ENCODE measurements at places on chromosomes 13 and 19.

DNA sequence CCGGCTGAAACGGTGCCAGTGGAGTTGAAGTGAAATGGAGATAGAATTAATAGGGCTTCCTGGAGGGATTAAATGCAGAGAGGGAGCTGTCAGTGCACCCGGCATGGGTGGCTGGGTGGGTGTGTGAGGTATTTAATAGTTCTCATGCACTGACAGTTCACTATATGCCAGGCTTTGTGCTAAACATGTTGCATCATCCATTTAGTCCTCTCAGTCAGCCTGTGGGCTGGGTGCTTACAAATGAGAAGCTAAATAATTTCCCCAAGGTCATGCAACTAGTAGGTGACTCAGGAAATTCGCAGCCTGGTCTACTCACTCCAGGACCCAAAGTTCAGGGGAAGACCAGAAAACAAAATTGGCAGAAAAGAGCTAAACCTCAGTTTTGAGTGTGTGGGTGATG lies 63.5 kb upstream of the SPATA13 start:
- no peak for DNase-seq

GRCh38 chr19:15264061-15264932 lies 32.0 kb upstream of the EPHX3 start:
- no peak for DNase-seq

GRCh38 chr13:40790154-40790616 lies 774 bp downstream of the SLC25A15 start:
- DNase-seq: no peak

DNA sequence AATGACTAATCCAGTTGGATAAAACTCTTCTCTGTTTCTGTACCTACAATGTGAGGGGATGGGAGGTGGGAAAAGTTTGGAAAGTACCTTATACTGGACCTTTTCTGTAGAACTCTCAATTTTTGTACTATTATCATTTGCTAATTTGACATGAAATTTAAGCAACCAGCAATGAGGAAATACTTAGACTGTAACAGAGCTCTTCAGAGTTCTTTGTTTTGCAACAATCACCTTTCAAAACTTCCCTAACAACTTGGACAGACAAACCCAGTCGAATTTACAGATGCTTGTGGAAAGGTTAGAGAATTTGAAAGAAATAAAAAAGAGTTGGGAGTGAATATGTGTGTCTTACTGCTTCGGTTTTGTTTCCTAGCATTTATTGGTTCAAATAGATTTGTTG lies 16.8 kb downstream of the KBTBD7 start:
- no peak for DNase-seq

- DNase-seq: no peak
Measured at GRCh38 chr19:12293777-12294248, 870 bp downstream of the ZNF44 start.

DNA sequence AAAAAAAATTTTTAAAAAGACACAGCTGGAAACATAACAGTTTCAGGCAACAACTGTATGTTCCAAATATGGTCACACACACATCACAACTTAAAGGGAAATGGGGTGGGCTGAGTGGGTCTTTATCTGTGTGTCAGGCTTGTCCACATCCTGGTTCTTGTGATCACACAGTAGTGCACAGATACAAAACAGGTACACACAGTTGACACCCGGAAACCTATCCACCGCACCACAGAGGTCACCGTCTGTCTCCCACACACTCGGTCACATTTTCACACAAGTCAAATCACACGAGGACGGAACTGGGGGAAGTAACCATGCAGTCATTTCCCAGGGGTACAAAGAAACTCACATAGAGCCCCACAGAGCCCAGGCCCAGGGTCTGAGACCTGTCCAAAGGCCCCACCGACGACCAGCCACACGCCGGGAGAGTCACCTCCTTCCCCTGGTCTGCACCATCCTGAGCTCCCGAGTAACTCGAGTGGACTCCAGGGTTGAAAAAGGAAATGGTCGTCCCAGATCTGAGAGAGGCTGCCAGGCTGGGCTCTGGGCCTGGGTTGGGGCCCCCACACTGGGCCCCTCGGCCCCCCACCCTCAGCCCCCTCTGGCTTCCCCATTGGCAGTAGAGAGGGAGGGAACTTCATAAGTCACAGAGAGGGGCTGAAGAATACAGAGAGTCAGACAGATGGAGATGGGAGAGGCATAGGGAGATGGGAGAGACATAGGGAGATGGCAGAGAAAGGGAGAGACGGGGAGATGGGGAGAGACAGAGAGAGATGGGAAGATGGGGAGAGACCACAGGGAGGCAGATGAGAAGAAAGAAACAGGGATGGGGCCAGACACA lies 1.3 kb upstream of the PPAN start:
- DNase-seq: no peak

DNA sequence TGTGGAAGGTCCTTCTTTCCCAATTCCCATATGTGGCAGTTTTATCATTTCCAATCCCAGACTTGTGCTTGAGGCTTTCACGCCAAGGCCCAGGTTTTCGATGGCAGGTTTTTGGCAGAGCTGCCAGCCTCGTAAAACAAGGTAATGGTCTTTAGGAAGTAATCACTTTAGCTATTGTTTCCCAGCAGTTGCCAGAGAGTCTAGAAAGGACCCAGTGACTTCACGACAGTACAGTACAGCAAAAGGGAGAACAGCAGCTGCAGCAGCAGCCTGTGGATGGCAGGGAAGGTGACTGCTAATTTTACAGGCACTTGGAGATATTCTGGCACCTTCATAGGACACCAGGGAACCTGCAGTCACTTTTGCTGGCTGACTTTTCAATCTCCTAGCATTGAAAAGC lies 291.6 kb upstream of the MAB21L1 start:
- peak; percentile 43 for DNase-seq

- no peak for DNase-seq
Measured at GRCh38 chr19:51136851-51137551, 5.1 kb upstream of the SIGLEC7 start.

DNA sequence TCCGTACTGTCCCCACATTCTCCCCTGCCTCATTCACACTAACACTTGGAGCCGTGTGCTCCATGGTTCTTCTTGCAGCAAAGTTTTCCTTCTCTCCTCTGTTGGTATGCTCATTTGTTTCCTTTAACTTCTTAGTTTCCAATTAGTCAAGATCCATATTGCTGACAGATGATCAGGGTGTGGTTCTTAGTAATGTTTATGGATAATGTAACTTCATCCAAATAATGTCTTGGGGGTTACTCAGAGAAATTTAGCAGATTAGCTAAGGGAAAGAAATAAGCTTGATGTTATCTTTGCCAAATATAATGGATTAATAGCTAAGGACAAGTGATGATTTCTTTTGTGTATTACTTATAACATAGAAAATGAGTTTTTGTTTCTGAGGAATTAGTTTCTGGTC lies 174.4 kb downstream of the NUFIP1 start:
- no peak for DNase-seq

- DNase-seq: no peak
Measured at GRCh38 chr13:108361769-108362168, 92.3 kb downstream of the TNFSF13B start.

DNA sequence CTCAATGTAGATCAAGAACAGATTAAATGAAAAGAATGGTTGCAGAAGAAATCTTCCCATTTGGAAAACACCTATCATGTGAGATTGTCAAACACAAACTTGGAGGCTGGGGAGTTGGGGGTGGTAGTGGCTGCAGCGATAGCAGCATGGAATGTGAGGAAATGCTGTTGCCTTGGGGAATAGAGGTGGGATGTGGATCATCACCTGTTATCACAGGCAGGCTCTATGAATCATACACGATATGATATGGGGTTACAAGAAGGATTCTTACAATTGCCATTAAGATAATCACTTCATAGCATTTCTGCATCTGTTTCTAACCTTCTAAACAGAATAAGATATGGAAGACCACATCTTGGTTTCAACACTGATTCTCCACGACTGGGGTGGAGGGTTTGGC lies 88.7 kb downstream of the RNASEH2B start:
- DNase-seq: no peak

DNA sequence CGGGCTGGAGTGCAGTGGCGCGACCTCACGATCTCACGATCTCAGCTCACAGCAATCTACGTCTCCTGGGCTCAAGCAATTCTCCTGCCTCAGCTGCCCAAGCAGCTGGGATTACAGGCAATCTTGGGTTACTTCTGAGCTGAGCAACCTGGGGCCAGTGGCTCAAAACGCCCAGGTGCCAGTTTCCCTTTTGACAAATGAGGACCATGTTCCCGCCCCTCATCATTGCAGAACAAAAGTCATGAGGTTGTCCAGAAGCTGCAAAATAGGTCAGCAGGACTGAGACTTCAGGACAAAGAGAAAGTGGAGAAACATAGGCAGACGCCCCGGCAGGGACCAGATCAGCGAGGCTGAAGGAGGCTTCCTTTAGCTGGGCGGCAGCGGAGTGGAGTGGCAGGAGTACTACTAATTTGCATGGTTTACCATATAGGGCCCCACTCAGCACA lies 3.3 kb upstream of the ADGRE5 start:
- no peak for DNase-seq

- DNase-seq: no peak
Measured at GRCh38 chr19:53158119-53158656, 665 bp downstream of the ZNF347 start.

- no peak for DNase-seq
Measured at GRCh38 chr13:24212674-24213073, 52.2 kb downstream of the SPATA13 start.

GRCh38 chr13:46343279-46343994 lies 43.6 kb downstream of the RUBCNL start:
- no peak for DNase-seq

DNA sequence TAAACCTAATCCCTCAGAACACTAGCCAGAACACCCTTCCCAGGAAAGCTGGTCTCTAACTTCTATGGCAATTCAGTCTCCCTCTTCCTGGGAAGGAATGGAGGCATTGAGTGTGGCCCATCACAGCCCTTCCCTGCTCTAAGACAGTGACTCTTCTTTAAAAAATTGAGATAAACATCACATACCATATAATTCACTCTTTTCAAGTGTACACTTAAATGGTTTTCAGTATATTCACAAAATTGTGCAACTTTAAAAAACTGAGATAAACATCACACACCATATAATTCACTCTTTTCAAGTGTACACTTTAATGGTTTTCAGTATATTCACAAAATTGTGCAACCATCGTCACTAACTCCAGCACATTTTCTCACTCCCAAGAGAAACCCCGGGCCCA lies 116.5 kb downstream of the MIPEP start:
- no peak for DNase-seq

DNA sequence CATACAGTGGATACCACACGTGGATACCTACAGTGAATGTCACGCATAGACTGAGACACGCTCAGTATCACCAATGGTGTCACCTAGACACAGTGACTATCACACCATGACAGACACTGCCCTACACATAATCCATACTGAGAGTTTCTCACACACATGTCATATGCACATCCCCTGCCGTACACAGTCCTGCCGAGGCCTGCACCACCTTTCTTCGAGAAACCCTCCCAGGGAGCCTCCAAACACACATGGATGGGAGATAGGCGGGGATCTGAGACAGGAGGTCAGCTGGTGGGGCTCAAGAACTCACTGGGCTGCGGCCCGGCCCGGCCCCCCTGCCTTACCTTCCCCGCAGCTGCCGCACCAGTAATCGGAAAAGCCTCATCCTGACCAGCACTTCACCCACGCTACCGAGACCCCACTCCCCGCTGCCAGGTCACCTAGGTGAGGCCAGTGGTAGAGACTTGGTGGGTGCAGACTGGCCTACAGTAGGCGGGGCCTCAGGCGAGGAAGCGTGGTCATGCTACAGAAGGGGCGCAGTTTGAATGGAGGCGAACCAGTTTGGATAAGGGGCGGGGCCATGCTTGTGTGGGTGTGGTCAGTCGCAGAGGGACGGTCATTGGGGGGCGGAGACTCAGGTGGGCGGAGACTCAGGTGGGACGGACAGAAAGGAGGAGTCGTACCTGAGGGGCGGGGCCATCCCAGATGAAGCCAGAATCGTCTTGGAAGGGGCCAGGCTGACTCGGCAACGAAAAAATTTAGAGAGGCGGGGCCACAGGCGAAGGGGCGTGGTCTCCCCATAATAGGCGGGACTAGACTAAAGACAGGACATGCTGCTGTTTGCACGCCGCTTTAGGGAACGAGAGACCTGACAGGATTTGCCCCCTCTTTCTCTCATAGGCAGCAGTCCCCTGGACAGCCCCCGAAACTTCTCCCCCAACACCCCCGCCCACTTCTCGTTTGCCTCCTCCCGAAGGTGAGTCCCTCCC lies 2.1 kb downstream of the MAST1 start:
- no peak for DNase-seq

DNA sequence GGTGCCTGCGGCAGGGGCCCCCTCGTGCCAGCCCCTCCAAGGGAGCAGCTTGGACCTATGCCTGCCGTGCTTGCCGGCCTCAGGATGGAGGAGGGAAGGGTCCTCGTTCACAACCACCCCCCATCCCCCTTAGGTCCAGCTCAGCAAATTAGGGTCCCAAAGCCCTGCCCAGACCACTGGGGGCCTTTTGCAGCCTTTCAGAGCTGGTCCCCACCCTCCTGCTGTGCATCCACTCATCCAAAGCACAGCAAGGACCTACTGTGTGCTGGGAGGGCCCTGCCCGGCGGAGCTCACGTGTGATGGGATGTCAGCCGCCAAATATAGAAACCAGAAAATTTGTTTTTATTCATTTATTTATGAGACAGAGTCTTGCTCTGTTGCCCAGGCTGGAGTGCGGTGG lies 16.5 kb upstream of the SLC7A10 start:
- no peak for DNase-seq

GRCh38 chr13:105464249-105464648 lies 1071.2 kb downstream of the EFNB2 start:
- DNase-seq: no peak

DNA sequence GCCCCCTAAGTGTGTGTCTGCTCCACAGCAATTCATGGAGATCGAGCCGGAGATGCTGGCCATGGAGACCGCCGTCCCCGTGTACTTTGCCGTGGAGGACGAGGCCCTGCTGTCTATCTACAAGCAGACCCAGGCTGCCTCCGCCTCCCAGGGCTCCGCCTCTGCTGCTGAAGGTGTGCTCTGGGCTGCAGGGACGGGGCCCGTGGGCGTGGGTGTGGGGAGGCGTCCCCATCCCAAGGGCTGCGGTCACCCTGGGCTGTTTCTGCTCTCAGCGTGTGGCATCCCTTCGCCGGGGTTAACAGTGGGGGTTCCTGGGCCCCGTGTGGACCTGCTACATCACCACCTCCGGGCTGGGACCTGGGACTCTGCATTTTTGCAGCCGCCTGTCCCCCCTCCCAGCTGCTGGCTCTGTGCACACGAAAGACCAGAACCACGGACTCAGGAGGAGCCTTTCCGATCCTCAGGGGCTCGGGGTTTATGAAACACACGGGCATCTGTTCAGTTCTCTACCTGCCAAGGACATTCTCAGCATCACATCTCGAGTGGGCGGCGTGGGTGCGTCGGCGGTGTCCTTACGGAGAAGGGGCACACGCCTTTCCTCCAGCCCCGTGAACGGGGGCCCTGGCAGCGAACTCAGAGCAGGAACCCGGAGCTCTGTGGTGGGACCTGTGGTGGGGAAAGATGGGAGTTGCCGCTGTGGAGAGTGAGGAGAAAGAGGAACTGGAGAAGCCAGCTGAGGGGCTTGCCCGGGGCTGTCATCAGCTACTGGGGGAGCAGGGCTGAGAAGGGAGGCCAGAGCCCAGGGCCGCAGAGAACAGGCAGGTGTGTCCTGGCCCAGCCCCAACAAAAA lies 7.8 kb downstream of the NCLN start:
- no peak for DNase-seq

- DNase-seq: no peak
Measured at GRCh38 chr13:112616586-112617362, 28.8 kb upstream of the TUBGCP3 start.

- DNase-seq: no peak
Measured at GRCh38 chr13:67223024-67223423, 7.1 kb downstream of the PCDH9 start.

GRCh38 chr19:52936151-52936953 lies 13.1 kb upstream of the ZNF888 start:
- DNase-seq: no peak

Data from NCI-H2081 treated with DMSO at 0.1 percent for 48 hours (cell line).